ENCODE measurements at places on chromosomes 11 and 22.
A peak's percentile ranks its signal among the peaks of the same experiment; 100 is the strongest.

- DNase-seq = no peak
Measured at GRCh38 chr11:20623252-20623651, 23.8 kb downstream of the SLC6A5 start.

DNA sequence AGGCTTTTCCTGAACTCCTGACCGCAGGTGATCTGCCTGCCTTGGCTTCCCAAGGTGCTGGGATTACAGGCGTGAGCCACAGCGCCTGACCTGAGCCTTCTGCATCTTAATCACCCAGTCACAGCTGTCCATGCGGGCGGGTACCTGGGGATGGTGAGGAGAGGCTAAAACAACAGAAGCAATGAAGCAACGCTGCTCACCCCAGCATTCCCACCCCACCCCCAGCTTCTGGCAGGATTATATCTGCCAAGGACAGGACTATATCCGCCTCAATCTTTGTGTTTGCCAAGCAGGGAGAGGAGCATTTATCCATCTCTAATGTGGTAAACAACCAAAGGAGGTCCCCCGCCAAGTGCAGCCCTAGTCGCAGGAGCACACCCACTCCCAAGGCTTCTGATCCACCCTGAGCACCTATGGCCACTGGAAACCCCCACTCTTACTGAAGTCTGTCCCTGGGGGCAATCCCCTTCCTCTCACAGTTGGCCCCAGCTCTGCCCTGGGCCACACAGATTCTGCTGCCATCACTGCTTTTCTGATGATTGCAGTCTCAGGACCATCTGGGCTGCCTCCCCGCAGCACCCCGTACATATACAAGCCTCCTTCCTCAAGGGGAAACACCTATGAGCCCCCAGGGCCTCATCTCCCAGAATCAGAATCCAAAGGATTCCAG is 8.8 kb upstream of the LGALS2 start:
- no peak for DNase-seq

DNA sequence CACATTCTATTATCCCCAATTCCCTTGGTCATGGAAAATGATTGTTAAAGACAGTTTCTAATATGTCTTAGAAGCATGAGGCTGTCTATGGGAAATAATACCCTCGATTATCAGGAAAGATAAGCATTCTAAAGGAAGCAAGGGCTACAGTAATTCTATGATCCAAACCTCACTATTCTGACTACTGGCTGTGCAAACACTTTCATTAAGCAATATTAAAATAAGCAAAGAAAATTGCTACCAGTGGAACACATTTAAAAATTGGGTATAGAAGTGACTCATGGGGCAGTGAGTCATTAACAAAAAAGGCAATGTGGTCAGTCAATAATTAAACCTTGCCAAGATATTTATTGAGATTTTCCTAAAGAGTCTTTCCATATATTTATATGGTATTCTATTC is 1415.2 kb upstream of the TENM4 start:
- DNase-seq = no peak

- DNase-seq = no peak
Measured at GRCh38 chr11:95153857-95154246, 64.2 kb downstream of the ENDOD1 start.

- no peak for DNase-seq
Measured at GRCh38 chr22:39021552-39022250, 774 bp downstream of the APOBEC3D start.

- peak; percentile 86 for DNase-seq
Measured at GRCh38 chr11:44094260-44094868, 1.1 kb upstream of the EXT2 start.

DNA sequence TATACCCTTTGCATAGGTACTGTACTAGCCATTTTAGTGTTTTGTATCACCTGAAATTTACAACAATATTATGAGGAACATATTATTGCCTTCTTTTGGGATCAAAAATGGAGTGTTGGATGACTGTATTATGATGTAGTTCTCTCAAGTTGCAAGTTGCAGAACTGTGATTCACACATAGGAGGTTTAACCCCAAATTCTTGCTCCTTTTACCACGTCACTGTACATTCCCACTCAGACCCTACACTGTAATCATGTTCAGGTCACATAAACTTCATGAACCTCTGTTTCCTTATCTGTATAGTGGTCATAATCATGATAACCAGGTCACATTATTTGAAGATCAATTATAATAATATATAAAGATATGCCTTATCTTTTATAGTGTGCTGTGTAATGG is 925.1 kb upstream of the TENM4 start:
- no peak for DNase-seq

- DNase-seq = no peak
Measured at GRCh38 chr11:2788168-2789071, 88.6 kb upstream of the KCNQ1OT1 start.

DNA sequence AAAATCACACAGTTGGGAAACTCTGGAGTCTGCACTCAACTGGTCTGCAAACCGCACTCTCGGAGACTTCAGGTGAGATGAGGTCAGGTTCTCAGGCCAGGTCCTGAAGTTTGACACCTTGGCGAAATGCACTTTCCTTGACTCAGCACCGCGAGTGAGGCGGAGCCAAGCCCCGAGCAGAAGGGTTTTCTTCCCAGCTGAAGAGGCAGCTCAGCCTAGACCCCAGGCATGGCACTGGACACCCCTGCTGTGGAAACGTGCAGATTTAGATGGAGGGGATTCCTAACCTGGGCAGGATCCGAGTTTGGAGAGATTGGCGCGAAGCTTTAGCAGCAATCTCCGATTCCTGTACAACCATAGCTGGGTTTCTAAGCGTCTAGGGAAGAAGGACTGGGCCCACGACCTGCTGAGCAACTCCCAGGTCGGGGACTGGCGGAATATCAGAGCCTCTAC is 835 bp upstream of the MYOD1 start:
- DNase-seq = no peak

GRCh38 chr11:4466871-4467442 is 15.5 kb upstream of the OR52K1 start:
- no peak for DNase-seq

GRCh38 chr11:86431258-86431657 is 56.6 kb downstream of the CCDC81 start:
- no peak for DNase-seq

- DNase-seq = peak; percentile 54
Measured at GRCh38 chr11:122979815-122980595, 1.6 kb downstream of the BSX start.

- no peak for DNase-seq
Measured at GRCh38 chr22:28333088-28333487, 346.6 kb downstream of the TTC28 start.

DNA sequence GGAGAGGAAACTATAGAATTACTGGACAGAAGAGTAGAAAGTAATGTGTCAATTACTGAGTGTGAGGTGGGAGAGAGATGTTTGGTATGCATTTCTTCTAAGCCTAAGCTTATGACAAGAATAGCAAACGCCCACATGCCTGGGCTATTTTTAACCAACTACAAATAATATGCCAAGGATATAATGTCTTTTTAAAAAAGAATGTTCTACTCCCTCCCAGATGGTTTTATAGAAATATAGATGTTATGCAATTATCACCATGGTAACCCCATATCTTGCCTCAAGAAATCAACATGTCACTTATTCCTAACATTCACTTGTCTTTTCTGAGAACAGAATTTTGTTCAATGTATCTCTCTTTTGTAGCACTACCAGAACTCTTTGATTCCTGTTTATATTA is 996.7 kb upstream of the CHORDC1 start:
- DNase-seq = no peak

- DNase-seq = no peak
Measured at GRCh38 chr11:63970902-63971301, 3.5 kb upstream of the COX8A start.

DNA sequence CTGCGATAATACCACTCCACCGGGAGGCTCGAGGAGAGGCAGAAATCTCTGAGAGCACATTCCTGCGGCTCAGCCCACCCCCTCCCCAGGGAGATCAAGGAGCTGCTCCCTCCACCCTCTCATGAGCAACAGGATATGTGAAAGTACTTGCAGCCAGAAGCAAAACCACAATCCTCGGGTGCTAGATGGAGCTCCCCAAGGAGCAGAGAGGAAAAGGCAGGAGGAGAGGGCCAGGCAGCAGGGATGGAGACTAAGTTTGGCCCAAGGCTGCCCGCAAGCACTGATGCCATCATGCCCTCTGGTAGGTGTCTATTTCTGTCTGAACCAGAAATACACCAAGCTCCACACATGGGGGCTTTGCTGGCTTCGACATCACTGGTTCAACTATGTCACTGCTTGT is 22.3 kb downstream of the VPS37C start:
- DNase-seq = no peak

DNA sequence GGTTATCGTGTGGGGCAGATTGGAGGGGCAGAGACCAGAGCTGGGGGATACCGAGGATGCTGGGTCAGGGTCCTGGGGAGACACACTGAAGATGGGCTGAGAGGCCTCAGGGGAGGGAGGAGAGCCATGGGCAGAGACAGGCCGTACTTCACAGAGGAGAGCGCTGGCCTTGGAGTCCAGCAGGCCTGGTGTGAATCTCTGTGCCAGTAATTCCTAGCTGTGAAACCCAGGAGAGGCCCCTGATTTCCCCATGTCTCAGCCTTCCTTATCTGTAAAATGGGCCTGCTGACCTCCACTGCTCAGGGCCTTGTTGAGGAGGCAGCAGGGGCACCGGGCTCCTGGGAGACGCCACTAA is 23.4 kb downstream of the CACNA1I start:
- no peak for DNase-seq

GRCh38 chr11:128587415-128587814 is at the start of gene ETS1:
Gene ETS1, minus strand, starts transcription at chr11:128587558. Its CDS starts 14,428 bp downstream, at chr11:128573130.
- no peak for DNase-seq

DNA sequence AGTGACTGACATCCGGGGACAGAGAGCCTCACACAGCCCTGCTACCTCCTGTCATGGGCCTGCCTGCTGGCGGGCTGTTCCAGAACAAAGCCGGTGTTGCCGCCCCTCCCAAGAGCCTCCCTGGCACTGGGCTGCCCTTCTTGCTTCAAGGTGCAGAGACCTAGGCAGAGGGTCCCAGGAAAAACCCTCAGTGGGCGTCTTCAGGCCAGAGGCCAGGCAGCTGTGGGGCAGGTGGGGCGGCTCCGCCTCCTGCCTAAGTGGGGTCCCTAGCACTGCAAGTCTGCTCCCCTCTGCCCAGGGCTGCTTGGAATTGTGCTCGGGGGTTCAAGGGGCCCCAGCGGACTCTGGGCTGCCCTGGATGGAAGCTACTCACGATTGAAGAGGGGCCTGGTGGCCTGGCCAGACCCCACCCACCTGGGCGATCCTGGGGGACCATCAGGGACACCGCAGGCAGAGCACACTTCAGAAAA is 20.4 kb upstream of the GNB1L start:
- DNase-seq = no peak

DNA sequence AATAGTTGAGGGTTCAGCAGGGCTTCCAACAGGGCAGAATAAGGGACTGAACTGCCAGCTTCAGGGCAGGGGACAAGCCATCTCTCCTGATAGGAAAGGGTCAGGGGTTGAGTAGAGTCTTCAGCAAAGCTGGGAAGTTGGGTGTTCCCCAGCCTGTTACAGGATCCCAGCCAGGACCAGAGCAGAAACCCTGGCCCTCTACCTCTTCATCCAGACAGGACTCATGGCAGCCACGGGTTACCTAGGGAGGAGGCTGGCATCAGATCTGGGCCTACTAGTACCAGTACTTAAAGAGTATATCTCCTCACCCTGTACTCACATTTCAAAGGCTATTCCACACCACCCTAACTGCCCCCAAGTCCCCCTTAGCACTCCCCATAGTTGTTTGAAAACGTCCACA is 2.4 kb upstream of the TAF10 start:
- DNase-seq = no peak

- no peak for DNase-seq
Measured at GRCh38 chr11:67260406-67260805, 5.9 kb upstream of the GRK2 start.

DNA sequence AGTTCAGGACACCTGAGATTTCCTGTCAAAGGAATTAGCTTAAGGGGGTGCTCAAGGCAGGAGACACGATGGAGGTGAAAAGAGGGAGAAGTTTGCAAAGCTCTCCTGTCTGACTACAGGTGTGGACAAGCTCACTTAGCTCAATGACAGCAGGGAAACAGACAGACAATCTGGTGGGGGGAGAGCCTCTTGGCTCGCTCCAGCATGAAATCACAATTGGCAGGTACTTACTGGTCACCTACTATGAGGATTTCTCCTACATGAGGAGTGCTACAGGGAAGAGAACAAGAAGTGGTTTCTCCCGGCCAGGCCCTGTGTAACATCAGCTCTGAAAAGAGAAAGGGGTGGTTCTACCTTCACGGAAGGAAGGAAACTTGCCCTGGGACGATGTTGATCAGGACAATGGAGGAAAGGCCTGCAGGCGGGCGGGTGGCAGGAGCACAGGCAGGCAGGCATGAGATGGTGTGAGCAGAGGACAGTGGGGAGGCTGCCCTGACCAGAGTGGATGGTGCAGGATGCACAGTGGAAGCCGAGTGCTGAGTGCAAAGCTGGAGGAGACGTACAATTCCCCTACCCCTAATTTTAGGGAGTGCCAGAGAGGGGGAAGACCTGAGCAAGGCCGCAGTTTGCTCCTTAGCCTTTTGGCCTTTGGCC is 57.9 kb upstream of the CRTAM start:
- no peak for DNase-seq

GRCh38 chr11:41458641-41459040 is 811 bp downstream of the LRRC4C start:
- no peak for DNase-seq

DNA sequence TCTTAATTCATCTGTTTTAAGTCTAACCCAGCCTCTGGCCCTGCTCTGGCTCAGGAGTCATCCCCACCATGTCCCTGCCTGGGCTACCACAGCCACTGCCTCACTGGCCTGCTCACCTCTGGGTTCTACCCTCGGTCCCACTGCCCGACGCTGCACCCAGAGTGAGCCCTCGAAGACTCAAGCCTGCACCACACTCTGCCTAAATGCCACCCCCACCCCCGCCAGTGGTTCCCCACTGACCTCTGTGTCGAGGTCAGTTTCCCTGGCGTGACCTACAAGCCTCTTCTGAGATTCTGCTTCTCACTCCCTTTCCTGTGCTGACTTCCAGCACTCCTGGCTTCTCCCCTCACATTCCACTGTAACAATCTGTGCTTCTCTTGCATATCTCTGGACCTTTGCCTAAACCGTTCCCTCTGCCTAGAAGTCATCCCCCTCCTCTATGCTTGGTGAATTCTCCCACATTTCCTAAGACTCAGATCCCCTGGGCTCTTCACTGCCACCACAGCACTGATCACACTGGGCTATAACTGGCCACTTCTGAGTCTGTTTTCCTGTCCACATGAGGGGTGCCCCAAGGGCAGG is 12.5 kb upstream of the PDE2A start:
- no peak for DNase-seq
